Fibroblast of skin of back (primary cell): ENCODE measurements at places on chromosomes 7 and 10.

- DNase-seq, result no peak
Measured at GRCh38 chr7:25893436-25893835, 258.6 kb upstream of the NFE2L3 start.

DNA sequence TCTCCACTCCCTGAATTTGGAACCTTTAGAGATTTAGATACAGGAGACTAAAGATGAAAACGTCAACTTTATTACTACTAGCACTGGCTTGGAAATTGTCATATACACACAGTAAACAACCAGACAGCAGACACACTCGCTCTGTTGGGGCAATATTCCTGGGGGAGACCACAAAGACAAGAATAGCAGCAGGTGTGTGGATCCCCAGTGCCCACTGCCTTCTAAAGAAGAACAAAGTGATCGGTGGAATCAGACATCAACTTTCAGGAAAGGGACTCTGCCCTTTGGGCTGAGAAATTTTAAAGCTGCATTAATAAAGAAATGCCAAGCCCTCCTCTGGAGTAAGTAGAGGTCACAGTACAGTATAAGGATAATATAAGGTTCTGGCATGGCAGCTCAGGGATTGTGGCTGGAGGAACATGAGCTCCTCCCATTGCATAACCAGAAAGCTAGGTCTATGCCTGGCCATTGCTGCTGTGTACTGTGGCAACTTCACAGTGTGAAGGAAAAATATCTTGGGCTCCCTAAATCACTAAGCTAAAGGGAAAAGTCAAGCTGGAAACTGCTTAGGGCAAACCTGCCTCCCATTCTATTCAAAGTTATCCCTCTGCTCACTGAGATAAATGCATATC lies 57.1 kb upstream of the ANKRD1 start:
- DNase-seq, result no peak

GRCh38 chr10:131114846-131115245 lies 196.7 kb downstream of the TCERG1L start:
- no peak for DNase-seq

GRCh38 chr10:75229971-75230370 lies 5.8 kb downstream of the COMTD1 start:
- peak; percentile 66 for DNase-seq

GRCh38 chr10:121452581-121452980 lies 145.7 kb downstream of the FGFR2 start:
- DNase-seq, result no peak

DNA sequence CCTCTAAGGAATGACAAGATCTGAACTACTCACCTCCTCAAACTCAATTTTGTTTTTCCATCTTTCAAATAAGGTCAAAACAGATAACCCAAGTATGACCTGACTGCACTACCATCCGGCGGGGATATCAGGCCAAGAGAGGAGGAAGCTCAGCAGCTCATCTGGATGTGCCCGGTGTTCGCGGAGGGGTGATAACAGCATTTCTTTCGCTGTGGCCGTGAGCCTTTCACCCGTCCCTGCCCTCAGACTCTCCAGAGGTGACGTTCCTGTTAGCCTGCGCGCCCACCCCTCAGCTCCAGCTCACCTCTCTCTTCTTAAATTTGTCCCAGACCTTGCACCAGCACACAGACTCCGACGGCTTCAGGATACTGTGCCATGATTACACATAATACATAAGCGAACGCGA lies 526 bp downstream of the ZNF248 start:
- DNase-seq, result no peak

GRCh38 chr10:45442662-45443061 lies 68.6 kb downstream of the ALOX5 start:
- DNase-seq, result no peak

GRCh38 chr10:20013991-20014750 lies 197.9 kb downstream of the PLXDC2 start:
- no peak for DNase-seq

GRCh38 chr7:74371381-74372341 lies 82.0 kb upstream of the GTF2IRD1 start:
- no peak for DNase-seq

DNA sequence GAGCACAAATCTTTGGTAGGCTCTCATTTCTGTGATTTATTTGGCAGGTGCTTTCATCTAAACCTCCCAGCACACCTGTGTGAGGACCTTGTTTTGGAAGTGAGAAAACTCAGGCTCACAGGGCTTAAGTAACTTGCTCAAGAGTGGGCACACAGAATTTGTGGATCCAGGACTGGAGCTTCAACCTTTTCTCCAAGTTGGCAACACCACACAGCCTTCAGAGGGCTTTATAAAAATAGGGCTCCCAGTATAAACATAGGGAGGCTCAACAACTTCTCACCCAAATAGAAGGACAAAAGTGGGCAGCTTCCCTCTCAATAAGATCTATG lies 182.2 kb upstream of the NEBL start:
- no peak for DNase-seq

DNA sequence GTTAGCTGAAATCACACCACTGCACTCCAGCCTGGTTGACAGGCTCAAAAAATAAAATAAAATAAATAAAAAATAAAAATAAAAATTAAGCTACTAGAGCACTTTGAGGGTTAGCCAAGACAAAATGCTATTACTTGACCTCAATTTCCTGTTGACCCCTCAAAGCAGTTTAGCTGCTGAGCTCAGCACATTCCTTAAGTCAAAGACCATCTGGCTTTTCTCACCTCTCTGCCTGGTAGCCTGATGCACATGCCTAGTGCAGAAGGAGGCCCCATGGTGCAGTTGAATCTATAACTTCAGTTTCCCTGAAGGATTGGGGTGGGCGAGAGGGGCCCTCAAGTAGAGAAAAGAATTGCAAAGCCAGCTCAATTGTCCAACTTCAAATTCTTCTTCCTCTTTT lies 211.1 kb upstream of the GALNT17 start:
- DNase-seq, result no peak

- peak; percentile 42 for DNase-seq
Measured at GRCh38 chr10:75403144-75403938, 1.8 kb upstream of the ZNF503 start.

- peak; percentile 15 for DNase-seq
Measured at GRCh38 chr10:125521721-125522680, 161.0 kb downstream of the TEX36 start.

DNA sequence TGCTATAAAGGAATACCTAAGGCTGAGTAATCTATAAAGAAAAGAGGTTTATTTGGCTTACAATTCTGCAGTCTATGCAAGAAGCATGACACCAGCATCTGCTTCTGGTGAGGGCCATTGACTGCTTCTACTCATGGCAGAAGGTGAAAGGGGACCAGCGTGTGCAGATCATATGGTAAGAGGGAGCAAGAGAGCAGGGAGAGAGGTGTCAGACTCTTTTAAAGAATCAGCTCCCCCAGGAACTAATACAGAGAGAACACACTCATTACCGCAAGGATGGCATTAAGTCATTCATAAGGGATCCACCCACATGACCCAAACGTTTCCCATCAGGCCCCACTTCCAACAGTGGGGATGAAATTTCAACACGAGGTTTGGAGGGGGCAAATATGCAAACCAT lies 3.5 kb upstream of the COL28A1 start:
- no peak for DNase-seq

GRCh38 chr10:71300555-71301370 lies 18.3 kb upstream of the SLC29A3 start:
- DNase-seq, result no peak

DNA sequence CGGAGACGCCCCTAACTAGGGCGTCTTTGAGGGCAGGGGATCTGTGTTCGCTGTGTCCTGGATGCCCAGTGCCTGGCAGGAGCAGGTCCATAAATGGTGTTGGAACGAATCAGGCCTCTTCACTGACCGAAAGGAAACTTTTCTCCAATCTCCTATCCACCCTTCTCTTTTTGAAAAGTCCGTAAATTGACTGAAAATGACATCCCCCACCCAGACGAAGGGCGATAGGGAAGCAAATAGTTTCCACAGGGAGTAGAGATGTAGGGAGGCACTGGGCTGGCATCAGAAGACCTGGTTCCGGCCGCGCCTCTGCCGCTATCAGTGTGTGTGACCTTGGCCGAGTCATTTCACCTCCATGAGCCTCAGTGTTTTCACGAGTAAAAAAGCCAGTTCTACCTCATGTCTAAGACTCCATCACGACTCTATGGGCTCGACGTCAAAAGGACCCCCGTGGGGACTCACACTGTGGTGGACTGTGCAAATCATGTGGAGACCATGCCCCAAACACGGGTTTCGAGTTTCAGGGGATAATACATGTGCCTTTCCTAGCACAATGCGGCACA lies 497 bp upstream of the RAB11FIP2 start:
- no peak for DNase-seq

DNA sequence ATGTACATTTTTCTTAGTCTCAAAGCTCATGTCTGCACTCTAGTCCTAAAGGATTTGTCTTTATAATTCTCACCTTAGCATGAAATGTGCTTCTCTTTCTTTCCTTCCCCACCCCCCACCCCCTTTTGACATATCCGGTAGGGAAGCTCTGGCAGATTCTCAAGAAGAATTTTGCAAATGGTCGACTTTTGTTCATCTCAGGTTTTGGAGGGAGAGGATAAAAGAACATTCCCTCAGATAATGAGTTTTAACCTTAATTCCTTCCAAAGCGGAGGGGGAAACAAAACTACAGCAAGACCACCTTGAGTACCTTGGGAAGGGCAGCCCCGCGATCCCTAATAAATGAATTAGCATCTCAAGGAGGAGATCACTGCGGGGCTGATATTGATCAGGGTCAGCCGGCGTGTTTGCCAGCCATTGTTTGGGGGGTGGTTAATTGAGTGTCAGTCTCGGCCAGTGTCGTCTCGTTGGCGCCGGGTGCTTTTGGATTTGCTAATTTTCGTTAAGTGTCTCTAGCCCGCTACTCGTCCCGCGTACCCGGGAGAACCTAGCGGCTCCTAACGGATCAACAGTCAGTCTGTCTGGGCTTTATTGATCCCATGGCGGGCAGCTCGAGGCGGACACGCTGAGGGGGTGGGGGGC lies 874 bp upstream of the BAMBI start:
- no peak for DNase-seq

- DNase-seq, result peak; percentile 5
Measured at GRCh38 chr7:38942431-38943051, 33.5 kb upstream of the VPS41 start.

- DNase-seq, result no peak
Measured at GRCh38 chr10:113970641-113971040, 73.0 kb upstream of the ADRB1 start.

DNA sequence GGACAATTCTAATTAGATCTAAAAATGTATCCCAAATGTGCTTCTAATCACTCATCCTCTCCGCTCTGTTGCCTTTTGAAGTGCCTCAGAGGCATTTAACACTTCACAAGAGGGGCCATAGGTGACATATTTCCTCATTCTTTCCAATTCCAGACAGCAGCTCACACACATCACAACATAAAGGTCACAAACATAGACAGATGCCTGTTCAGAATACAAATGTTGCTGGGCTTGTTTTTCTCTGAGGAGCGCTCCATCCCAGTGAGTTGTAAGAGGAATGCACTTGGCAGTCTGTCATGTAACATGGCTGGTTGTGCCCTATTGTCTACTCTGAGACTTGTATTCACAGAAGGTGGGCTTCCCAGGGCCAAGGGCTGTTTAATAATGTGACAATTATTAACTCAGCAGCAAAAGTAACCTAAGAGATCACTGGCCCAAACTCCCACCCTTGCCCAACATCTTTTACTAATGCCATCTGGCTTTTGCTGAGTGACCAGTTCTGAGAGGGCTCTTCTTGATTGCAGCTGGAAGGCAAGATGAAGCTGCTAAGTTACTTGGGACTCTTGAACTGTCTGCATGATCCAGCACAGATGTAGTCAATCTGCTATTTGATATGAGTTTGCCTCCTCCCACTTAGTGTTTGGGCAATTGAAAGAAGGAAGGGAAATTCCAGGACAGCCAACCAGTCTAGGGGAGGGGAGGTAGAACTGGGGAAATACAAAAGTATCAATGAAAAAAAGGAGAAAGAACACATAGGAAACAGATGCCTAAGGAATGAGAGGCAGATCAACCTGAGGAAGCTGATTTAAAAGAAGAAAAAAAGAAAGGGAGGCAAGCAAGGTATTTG lies 13.6 kb downstream of the PON2 start:
- no peak for DNase-seq

DNA sequence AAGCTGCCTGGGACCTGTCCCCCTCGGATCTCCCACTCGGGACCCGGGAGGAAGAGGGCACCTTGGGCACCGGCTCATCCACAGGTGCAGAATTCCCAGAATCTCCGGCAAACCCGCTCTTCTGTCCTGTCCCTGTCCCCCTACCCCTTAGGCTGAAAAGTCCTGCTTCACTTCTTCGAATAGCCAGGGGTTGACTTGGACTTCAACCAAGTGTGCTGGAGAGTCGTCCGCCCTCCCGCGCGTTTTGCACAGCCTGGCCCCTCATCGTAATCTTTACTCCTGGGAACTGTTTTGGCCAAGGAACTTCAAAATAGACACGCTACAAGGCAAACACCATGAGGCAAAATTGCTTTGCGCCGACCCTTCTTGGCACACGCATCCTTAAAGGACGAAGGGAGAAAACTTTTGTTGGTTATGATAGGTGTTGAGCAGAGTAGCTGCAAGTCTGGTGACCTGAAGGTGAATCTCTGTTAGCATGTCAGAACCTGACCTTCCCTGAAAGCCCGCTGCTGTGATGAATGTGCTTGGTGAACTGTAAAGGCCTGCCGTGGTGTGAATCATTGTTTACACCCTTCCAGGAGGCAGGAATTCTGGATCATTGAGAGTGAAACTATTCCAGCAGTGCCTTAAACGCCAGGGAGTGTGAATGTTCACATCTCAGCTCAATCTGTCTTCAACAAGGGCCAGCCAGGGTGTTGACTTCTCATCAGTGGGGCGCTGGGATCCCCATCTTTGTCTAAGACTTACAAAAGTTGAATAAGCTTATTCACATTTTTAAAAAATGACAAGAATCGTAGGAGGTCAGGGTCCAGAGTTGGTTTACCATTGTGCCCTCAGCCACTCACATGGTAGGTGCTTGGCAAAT lies 589 bp upstream of the RAPGEF5 start:
- DNase-seq, result peak; percentile 7

DNA sequence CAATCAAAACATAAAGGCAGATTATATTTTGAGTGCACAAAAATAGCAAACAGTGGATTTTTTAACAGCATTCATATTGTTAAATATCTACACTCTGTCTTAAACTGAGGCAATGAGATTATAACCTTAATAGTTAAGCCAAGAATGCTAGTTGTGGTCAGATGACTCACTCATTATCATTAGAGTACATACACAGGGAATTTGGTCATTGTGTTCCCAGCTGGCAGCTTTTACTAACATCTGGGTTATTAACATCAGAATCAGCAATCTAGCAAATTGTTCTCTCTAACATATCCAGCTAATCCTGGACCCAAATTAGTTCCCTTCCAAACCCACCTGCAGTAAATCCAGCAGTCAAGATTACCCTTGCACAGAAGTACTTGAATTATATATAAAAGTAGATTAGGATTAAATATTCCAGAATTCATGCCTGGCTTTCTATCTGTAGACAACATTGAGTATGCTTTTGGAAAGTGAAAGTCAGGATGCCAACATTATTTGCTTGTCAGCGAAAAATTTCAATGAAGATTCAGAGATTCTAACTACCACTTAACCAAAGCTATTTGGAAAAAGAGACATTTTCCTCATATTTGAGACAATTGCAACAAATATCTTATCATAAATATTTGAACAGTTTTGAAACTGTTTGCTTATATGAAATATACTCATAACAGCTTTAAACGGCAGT lies 1035.6 kb upstream of the PHF14 start:
- DNase-seq, result peak; percentile 42
